ENCODE measurements at places on chromosomes 6 and 20.

- no peak for DNase-seq
These were observed 147.0 kb upstream of the SAMD5 start for GRCh38 chr6:147361311-147361981.

GRCh38 chr6:161890133-161890831 is 616.4 kb upstream of the AGPAT4 start:
- DNase-seq = no peak

GRCh38 chr6:164102693-164103092 is 688.2 kb downstream of the QKI start:
- no peak for DNase-seq

GRCh38 chr20:57779401-57780003 is 69.7 kb upstream of the PMEPA1 start:
- DNase-seq = no peak

DNA sequence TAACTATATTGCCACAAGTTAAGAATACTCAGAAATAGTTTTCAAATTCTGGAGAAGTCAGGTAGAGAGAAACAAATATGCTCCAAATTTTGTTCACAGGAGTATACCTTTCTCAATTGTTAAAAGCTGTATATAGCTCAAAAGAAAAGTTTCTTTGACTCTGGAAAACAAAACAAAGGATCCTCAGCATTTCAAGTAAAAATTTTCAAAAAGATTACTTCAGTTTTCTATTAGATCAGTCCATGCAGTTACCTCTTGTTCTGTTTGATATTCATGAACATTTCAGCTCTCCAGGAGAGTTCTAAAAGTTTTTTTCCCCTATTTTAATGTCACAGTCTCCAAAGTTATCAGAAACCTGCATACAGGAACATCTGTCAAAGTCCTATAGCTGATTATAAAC is 30.4 kb upstream of the ENTPD6 start:
- no peak for DNase-seq

- DNase-seq = peak; percentile 19
These were observed 887 bp upstream of the NSFL1C start for GRCh38 chr20:1467355-1468116.

DNA sequence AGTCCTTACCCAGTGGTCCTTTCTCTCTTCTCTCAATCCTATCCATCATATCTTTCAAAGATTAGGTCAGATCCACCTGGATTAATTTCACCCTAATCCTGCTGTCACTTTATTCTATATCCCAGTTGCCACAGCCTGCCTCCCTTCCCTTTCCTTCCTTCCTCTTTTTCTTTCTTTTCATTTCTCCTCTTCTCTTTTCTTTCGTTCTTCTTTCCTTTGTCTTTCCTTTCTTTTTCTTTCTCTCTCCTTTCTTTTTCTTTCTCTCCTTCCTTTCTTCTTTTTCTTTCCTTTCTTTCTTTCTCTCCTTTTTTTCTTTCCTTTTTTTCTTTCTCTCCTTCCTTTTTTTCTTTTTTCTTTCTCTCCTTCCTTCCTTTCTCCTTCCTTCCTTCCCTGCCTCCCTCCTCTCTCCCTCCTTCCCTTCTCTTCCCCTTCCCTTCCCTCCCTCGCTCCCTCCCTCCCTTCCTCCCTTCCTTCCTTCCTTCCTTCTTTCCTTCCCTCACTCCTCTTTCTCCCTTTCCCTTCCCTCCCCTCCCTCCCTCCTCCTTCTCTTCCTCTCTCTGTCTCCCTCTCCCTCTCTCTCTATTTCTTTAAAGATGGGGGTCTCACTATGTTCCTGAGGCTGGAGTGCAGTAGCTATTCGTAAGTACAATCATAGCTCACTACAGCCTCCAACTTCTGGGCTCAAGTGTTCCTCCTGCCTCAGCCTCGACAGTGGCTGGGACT is 15.1 kb upstream of the RPN2 start:
- DNase-seq = no peak

All from stimulated activated naive B cell treated with anti-CD40 and anti-IgM and Interleukin-4, amounts not matched to agents 10 μg/mL and 1 μg/mL and 100 μg/mL, for 72 hours (primary cell).